ENCODE measurements at places on chromosomes 12 and 14.
A peak's percentile ranks its signal among the peaks of the same experiment; 100 is the strongest.

DNA sequence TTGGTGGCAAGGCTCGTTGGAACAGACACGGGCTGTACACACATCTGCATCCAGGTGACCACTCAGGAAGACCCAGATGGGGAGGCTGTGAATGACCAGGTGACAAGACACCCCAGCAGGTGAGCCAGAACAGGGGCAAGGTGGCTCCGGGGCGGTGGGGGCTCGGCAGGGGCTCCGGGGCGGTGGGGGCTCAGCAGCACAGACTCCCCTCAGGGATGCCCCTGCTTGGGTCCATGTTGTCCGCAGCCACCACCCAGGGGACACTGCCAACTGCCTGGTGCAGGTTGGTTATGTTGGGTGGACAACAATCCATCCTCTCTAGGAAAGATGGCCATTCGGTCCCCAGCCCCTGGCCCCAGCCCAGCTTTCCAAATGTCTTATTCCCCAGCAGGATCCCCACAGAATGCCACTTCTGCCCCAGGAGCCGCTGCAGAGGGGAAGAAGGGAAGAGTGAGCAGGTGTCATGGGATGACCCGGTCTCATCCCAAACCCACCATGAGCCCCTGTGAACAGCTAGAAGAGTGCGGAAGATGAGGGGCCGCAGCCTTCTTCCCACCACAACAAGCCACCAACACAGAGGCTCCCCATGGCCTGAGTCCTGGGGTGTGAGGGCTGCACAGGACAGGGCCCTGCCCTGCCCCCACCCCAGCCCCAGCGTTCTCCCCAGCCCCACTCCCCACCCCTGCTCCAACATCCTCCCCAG, 31.4 kb upstream of the C14orf180 start:
- no peak for DNase-seq

DNA sequence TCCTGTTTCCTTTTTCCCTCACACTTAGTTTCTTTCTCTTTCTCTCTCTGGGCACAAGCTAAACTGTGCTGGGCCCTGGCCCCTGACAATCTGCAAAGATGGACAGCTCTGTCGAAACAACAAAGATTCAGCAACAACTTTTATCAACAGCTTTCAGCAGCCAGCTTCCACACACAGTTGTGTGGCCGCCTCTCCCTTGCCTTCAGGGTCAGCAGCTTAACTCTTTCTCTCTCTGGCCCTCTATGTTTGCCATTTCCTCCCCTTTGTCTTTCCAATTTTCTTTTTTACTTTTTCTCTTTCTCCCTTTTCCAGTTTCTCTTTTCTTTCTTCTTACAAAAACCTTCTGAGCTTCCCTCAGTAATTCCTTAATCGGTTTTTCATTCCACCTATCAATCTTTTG, 43.3 kb downstream of the IQSEC3 start:
- no peak for DNase-seq

DNA sequence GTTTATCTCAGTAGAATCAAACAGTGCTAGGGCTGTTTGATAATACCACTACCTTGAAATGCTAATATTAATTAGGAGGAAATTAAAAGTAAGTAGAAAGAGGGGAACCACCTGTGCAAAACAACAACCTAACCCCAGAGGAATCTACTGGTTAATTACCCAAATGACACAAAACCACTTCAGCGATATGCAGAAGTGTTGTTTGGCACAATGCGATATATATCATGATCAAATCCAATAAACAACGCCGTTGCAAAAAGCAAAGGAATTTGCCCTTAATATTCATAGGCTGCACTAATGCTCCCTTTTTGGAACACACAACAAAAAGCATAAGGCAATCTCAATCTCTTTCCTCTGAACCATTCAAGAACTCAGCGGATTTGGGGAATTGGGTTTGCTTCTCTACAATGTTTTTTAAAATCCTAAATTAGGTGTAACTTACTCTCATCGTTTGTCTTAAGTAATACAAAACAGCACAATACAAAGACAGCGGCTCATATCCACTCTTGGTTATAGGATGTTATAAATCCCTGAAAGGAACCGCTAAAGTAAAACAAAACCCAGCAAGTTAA, 1.5 kb downstream of the MAP4K5 start:
- DNase-seq = no peak

GRCh38 chr12:16285586-16285985, 8.1 kb upstream of the SLC15A5 start:
- DNase-seq = no peak

DNA sequence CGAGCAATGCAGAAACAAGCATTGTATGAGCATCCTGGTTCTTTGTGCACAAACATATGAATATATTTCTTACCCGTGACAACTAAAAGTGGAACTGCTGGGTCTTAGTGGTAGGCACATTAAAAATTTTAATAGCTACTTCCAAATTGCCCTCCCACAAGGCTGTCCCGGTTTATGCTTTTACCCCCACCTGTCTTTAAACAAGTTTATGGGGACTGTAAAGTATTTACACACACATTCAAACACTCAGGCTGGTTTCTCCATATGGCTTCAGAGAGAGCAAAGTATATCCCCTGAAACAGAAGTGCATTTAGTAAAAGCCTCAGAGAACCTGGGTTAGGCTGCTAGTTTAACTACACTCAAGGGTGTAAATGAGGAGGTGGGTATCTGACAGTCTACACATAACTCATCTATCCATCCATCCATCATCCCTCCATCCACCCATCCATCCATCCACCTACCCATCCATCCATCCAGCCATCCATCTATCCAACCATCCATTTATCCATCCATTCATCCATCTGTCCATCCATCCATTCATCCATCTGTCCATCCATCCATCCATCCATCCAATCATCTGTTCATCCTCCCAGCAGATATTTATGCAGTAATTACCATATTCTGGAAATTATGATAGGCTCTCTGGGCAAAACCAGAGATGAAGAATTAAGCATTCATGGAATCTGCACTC, 75.7 kb upstream of the DICER1 start:
- no peak for DNase-seq

- DNase-seq = no peak
Measured at GRCh38 chr12:79826267-79827128, 108.4 kb downstream of the PPP1R12A start.

DNA sequence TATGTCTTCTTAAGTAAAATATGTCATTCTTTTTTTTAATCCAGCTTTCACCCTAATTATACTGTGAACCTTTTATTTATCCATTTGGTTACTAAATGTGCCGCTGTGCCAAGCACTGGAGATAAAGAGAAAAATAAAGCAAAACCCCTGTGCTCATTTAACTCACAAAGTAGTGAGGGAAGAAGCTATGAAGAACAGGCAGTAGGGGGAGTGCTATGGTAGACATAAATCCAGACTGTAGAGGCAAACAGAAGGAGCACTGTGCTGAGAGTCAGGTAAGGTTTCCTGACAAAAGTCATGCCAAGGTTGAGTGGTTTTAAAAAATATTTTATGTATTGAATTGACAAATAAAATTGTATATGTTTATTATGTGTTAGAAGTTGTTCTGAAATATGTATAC, 188.5 kb upstream of the SYT10 start:
- no peak for DNase-seq

DNA sequence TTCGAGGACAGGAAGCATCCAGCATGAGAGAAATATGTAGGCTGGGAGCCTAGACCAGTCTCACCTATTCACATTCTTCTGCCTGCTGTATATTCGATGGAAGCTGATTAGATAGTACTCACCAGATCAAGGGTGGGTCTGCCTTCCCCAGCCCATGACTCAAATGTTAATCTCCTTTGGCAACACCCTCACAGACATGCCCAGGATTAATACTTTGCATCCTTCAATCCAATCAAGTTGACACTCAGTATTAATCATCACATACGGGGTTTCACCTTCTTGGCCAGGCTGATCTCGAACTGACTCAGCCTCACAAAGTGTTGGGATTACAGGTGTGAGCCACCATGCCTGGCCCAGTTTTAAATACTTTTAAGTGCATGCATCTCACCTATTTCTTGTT, 30.5 kb upstream of the SLC10A1 start:
- DNase-seq = peak; percentile 41
